GM23248 (cell line): ENCODE measurements at places on chromosomes 6 and 20.

DNA sequence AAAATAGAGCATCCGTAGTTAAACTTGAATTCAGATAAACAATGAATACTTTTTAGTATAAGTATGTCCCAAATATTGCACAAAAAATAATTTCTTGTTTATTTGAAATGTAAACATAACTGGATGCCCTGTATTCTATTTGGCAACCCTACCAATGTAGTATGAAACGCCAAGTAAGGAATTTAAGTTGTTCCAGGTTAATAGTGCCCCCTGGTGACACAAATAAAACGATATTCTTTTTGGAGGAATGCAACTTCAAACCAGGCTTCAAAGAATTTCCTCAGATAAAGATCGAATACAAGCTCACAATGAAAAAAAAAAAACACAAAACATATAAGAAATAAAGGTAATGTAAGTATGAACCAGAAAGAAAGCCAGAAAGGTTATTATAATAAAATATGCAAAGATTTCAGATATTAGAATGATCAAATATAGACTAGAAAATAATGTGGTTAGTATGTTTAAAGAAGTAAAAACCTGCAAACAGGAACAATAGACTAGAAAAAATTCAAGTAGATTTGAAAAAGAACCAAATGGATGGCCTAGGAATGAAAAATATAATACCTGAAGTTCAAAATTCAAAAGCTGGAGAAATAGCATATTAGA, 18.4 kb upstream of the AKAP7 start:
- peak; percentile 69 for DNase-seq

DNA sequence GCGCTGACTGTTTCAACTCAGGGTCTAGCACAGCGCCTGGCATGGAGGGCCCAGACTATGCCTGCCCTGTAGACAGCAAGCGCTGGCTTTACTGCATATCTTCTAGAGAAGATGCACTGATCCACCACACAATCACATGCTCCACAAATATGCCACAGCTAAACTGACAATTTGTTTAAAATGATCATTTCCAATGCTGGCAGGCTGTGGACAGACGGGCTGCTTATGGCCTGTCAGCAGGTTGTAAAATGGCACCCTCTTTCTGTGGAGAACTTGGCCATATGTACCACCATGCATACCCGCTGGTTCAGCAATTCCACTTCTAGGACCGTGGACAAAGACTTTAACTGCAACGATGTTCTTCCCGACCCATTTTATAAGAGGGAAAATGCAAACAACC, 40.8 kb downstream of the STAU1 start:
- DNase-seq, result no peak

DNA sequence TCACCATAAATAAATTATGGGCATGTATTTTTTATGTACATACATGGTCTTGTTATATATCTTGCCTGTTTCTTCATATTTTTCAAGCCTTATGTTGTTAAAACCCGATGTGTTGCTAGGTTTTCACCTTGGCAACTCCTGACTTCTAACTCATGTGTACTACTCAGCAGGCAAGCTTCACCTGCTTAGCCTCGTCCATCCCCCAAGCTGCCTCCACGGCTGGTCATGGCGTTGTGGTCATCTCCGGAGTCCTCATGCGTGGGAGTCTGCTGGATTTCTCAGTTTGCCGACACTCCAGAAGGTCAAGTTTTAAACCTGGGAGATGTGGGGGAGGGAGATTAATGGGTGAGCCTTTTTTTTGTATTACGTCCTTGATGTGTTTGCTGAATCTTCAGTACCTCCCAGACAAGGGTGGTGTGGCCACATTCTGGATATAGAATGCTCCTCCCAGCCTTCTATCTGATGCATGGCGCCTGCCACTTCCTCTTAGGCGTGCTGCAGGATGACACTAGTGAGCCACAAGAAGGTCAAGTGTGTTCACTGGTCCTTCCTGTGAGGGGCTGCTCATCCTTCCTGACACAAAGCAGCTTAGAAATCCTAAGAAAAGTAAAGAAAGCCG, 26.6 kb upstream of the EDN3 start:
- DNase-seq, result no peak

GRCh38 chr6:84618046-84618752, 146.2 kb downstream of the TBX18 start:
- peak; percentile 92 for DNase-seq

GRCh38 chr20:8254911-8255582, 123.0 kb downstream of the PLCB1 start:
- peak; percentile 18 for DNase-seq

DNA sequence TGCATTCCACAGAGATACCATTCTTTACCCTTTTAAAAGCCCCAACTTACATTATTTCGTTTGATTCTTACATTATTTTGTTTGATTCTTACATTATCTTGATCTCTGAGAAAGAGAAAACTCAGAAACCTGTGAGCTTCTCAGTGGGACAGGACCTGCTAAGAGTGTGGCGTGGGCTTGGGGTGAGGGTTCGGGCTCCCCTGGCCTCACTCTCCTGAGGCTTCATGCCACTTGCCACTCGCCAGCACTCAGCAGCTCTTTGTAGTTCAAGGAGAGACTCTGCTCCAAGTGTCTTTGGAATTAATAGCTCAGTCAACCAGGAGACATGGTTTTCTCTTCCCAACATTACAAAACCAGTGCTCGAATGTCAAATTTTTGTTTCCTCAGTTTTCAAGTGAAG, 132.4 kb upstream of the RGS17 start:
- DNase-seq, result no peak

GRCh38 chr6:143399775-143400174, 50.7 kb downstream of the ADAT2 start:
- no peak for DNase-seq

DNA sequence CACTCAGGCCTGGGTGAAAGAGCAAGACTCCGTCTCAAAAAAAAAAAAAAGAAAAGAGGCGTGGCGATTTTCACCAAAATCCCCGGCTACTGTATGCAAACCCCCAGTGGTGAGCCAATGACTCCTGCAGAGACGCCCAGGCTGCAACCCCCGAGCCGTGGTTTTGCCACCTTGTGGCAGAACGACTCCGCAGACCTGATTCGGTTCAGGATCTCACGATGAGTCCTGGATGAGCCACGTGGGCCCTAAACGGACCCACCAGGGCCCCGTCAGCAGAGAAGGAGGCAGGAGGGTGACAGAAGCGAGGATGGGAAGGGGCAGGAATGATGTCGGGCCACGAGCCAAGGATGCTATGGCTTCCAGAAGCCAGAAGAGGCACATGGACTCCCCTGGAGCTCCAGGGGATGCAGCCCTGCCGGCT, 42.5 kb downstream of the SLC2A4RG start:
- no peak for DNase-seq

GRCh38 chr6:105781915-105782314, 304.2 kb upstream of the PRDM1 start:
- DNase-seq, result no peak

- DNase-seq, result no peak
Observed at GRCh38 chr20:62053465-62054196, 12.1 kb downstream of the TAF4 start.

GRCh38 chr6:17226786-17227233, 54.4 kb upstream of the RBM24 start:
- peak; percentile 30 for DNase-seq

DNA sequence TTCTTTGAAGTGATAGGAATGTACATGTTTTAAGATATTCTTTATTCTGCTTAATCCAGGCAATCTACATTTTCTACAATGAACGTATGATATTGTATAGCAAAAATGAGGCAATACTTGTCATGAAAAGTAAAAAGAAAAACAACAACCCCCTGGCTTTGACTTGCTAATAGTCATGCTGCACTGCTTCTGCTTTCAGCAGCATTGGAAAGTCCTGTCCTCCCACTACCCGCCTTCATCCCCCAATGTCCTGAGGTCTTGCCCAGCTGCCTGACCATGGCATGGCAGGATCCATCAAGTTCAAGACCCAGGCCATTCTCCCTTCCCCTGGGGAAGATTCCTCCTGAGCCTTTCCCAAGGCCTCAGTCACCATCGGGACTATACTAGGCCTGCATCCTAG, 156.5 kb downstream of the SH3BGRL2 start:
- DNase-seq, result no peak

DNA sequence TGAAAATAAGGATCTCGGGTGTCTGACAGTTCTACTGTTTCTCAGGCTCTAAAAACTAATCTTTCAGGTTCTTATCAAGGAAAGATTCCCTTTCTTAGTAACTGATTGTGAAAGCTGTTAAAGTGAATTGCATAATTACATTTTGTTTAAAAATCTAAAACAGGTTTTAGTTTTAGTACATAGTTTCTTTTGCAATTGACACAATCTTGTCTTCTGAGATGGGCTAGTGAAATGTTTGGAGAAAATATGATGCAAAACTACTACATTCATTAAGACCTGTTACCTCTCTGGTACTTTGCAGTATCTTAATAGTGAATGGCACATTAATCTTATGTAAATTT, 298.4 kb downstream of the UTRN start:
- DNase-seq, result no peak

DNA sequence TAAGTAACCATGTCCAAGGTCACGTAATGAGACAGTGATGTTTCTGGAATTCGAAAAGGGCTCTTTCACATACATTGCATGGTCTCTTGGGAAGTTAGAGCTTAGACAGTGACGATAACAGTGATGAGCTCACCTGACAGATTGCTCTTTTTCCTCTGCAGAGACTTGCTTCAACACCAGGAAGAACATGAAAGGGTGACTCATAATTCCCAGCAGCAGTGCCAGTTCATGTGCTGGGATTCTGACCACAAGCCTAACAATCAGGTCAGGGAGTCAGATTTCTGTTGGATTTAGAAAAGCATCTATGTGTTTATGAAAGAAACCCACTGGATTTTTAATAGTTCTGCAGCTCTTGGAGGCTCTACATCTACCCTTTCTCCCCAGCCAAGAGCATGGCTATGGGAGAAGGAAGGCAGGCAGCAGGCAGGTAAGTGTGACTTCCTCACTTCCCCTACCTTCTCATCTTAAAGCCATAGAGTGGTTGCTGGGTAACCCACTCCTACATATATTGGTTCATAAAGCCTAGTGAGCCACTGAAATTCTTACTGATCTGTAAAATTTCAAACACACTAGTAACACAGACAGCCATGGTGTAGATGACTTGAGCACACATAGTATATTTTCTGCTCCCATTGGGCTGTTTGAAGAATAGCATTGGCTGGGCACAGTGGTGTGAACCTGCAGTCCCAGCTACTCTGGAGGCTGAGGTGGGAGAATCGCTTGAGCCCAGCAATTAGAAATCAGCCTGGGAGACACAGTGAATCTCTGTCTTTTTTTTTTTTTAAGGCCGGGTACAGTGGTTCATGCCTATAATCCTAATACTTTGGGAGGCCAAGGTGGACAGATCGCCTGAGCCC, 44.4 kb upstream of the LOC128125822 start:
- peak; percentile 96 for DNase-seq

DNA sequence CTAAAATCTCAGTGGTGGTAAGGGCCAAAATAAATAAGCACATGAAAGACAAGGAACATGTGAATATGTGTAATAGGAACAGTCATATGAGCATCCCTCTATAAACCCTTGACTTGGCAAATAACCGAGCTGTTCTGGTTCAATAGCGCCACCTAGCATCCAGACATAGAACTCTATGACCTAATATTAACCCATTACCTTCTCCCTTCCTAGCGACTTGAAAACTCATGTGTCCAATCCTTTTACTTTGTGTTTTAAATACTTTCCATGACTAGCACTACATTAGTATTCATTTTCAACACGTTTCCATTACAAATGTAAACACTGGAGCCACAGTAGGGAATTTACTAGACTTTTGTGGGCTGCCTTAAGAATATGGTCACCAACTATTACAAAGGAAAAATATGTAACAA, 279.7 kb downstream of the UST start:
- DNase-seq, result peak; percentile 94

GRCh38 chr6:31663961-31664789, 622 bp downstream of the GPANK1 start:
- peak; percentile 90 for DNase-seq

GRCh38 chr20:6467562-6467961, 299.9 kb upstream of the BMP2 start:
- no peak for DNase-seq
